ENCODE measurements at places on chromosomes 13 and 19. TPM values are rescaled to one million over a fixed set of nuclear protein-coding genes. Genes with fewer than 3 reads are reported as not detected.

Gene HSPBP1
- total RNA-seq, result 22.7 TPM

Gene SLC7A10
- not detected for total RNA-seq

- DNase-seq, result no peak
These were observed 10.7 kb downstream of the APLP1 start for GRCh38 chr19:35879068-35879467.

Gene KCTD4
- total RNA-seq, result not detected

DNA sequence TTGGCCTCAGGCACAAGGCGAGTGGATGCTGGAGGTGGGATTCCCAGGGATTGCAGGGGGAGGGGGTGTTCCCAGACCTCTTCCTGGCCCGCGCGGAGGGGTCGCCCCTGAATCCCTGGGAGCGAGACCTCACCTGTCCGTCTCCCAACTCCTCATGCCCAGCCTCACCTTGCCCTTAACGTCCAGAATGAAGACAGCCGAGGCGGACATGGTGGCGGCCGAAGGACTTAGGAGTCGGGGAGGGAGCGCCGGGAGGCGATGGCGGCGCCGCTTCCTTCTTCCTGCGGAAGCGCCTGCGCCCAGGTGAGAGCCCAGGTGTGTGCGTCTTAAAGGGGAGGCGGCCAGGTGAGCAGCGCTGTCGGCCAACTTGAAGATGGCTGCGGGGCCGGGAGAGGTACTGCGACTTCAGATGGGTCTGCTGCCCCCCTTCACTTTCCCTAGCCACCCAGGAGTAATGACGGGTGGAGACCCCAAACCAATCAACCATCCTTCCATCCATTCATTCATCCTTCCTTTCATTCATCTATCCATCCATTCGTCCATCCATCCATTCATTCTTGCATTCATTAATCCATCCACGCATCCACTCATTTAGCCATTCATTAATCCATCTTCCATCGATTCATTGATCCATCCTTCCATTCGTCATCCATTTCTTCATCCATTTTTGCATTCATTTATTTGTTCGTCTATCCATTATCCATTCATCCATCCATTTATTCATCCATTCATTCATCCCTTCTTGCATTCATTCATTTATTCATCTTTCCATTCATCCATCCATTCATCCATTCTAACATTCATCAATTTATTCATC, at the start of gene AP1M2:
Gene AP1M2, minus strand, starts transcription at position 291 of the 817 bp plus-strand sequence. Its CDS starts 81 bp downstream, at position 210.
- no peak for DNase-seq

Gene OR7C1
- not detected for total RNA-seq

DNA sequence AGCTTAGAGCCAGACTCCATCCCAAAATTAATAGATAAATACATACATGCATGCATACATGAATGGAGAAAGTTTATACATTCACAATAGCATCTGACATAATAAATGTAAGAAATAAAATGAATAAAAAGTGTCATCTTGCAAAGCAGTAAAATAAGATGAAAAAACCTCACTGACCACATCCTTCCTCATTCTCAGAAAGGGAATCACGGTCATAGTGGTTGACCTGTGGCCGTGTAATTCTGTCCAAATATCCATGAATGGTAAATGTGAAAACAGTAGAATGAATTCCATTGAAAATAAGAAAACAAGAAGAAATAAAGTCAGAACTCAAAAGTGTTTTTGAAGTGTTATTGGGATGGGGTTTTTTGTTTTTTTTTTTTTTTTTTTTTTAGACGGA, 9.8 kb upstream of the CDC42EP5 start:
- DNase-seq, result no peak

GRCh38 chr13:74487091-74487722, 353.0 kb upstream of the KLF12 start:
- DNase-seq, result no peak

DNA sequence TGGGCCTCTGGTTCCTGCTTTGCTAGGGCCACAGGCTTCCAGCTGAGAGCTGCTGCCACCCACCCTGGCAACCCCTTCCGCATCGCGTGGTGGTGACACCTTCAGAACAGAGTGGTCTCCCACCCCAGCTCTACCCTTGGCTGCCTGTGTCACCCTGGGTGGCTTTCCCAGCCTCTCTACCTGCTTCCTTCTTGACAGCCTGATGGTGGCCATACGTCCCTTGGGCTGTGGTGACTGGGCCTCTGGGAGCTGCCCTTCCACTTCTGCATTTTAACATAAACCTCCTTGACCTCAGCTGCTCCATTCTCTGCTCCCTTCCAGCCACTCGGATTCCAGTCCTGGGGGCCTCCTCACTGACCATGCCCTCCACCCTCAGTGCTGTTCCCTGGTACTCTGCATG, 17.0 kb downstream of the PAK4 start:
- DNase-seq, result no peak

DNA sequence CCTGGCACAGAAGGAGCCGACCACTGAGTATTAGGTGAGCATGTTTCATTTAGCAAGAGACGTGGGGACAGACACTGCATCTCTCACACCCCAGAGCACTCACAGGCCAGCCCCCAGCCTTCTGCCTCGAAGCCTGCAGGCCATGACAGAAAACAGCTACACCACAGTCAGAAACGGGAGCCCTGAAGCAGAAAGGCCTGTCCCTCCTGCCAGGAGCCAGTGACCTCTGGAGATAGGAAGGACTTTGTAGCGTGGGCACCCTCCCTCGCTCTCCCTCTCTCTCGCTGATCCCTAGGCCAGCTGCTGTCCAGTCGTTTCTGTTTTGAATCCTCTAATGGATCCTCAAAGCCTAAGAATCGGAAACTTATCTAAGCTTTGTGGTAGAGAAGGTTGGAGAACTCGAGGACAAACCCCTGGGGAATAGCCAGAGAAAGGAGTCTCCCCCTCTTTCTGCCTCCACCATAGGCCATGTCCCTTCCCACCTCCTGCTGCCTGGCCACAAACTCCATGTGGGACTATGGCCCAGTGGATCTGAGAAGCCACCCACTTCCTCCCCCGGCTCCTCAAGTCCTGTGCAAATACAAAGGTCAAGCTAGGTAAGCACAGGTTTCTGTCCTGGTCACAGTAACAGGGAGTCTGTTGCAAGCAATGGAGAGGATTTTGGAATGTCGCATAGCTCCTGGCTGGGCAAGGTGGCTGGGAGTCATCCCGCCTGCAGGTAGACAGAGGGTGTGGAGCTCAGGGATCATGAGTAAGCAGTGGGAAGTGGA, 95.1 kb downstream of the NUFIP1 start:
- no peak for DNase-seq

Gene COL4A2
- total RNA-seq, result 1,370 TPM

GRCh38 chr19:29266603-29267002, 53.7 kb upstream of the UQCRFS1 start:
- no peak for DNase-seq

GRCh38 chr13:35502456-35502855, 26.0 kb upstream of the MAB21L1 start:
- DNase-seq, result no peak

Gene SLC7A1
- total RNA-seq, result 108 TPM

GRCh38 chr19:45638930-45639729, at the start of gene EML2:
TSS of gene EML2 (minus strand) at chr19:45639397. CDS start at chr19:45639376, 21 bp downstream.
- DNase-seq, result no peak

Gene COPE
- total RNA-seq, result 189 TPM

DNA sequence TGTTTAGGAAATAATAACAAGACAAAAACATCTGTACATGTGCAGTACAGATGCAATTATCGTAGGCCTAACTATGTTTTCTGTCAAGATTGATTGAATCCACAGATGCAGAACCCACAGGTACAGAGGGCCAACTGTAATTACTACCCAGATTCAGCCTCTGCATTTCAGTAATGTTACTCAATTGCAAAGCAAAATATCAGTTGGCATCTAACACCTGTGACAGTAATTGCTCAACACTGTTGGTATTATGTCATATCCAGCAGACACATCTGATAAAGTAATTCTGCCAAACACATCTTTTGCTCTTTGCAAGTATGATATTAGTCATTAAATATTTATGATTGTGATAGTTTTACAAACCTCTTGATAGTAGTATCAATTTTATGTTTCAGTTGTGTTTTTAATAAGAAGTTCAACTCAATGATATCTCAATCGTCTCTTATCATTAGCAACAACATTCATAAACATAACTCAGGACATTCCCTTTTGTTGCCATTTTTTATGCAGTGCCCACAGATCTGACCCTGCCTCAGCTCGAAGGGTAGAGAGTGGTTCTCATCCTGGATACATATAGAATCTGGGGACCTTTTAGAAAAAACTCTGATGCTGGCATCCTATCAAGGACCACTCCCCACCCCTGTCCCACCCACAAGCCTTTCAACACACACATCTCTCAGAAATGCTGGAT, 104.7 kb downstream of the MYCBP2 start:
- DNase-seq, result no peak

Gene FFAR1
- total RNA-seq, result not detected

- DNase-seq, result no peak
These were observed 826.7 kb downstream of the DIAPH3 start for GRCh38 chr13:59337070-59337469.

Gene TNFSF9
- total RNA-seq, result 6.9 TPM

Gene CDX2
- not detected for total RNA-seq

DNA sequence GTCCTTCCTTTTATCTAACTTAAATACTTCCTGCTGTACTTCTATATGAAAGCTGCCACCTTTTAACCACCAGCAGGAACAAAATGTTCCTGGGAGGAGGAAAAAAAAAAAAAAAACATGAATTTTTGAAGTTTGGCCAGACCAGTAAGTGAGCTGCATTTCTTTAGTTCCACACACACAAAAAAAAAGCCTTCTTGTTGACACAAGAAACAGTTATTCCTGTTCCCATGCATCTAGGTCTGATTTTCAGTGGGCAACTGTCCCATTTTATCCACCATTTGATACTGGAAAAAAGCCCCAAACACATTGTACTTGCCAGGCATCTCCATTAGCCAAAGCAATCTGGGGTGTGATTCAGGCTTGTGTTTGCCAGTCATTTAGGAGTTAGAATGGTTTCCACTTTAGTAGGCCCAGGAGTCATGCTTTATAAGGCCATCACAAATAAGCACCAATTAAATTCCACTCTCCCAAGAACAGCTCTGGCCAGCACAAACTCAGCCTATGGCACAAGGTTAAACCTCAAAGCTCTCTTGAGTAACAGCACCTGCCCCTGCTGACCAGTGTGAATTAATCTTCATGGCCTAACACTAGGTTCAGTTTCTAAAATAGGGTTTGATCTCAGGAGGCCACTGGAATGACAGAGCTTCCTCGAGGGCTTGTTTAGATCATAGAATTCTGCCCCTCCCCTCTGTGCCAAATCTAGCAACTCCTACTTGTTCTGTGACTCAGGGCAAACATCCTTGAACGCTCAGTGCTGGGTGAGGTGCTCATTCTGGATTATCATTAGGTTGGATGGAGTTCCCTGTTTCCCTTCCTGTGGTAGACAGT, 67.1 kb downstream of the NUFIP1 start:
- DNase-seq, result no peak

DNA sequence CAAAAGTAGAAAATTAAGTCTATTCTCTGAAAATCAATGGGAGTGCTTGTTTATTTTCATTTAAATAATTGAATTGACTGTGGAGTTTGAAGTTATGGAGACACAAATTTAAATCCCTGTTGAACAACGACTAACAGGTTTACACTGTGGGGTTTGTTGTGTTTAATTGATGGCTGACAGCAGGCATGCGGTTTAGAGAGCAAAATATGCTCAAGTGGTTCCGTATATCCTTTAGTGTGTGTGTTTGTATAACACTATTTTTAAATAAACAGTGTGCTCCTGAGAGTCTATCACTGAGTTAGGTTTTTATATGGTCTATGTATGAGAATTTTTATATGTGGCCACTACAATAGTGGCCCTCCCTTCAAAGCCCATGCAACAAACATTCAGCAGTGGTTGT, 332.0 kb downstream of the GPC6 start:
- DNase-seq, result no peak

GRCh38 chr13:108276060-108276459, 6.5 kb downstream of the TNFSF13B start:
- no peak for DNase-seq

DNA sequence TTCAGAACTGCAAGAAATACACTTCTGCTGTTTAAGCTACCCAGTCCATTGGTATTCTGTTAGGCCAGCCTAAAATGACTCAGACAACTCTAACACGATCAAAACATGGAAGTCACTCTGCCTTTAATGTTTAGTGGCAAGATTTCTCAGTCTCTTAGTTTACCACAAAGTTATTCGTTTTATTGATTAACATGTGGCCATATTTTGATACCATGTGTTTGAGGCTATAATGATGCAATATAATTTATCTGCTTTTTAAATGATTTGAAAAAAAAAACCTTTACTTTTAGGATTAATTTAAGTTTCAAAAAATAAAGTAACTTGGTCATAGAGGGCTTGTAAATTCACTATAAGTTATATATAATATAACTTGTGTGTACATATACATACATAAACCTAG, 223.4 kb downstream of the SPRY2 start:
- DNase-seq, result no peak

Gene FBXO17
- 44.9 TPM for total RNA-seq

Gene TGFBR3L
- total RNA-seq, result 11.6 TPM

Gene SPACA4
- not detected for total RNA-seq

All from chondrocyte (in vitro differentiated cells).